ENCODE measurements at places on chromosomes 11 and 22.

DNA sequence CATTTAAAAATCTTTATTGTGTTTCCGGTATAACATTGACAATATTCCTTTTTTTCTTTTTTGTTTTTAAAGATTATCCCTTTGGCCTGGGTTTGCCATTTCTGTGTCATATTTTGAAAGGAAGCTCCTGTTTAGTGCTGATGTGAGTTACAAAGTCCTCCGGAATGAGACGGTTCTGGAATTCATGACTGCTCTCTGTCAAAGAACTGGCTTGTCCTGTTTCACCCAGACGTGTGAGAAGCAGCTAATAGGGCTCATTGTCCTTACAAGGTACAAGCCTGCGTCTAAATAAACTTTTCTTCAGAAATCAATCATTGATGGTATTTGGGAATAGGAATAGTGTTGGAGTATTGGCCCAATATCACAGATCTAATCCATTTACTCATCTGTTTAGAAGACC lies 19.8 kb downstream of the PIWIL4 start:
- DNase-seq, result no peak

GRCh38 chr11:8097926-8098325 lies 16.9 kb downstream of the TUB start:
- no peak for DNase-seq

GRCh38 chr11:8910649-8911026 lies 351 bp upstream of the AKIP1 start:
- DNase-seq, result no peak

GRCh38 chr11:17538731-17539130 lies 5.5 kb downstream of the USH1C start:
- no peak for DNase-seq

DNA sequence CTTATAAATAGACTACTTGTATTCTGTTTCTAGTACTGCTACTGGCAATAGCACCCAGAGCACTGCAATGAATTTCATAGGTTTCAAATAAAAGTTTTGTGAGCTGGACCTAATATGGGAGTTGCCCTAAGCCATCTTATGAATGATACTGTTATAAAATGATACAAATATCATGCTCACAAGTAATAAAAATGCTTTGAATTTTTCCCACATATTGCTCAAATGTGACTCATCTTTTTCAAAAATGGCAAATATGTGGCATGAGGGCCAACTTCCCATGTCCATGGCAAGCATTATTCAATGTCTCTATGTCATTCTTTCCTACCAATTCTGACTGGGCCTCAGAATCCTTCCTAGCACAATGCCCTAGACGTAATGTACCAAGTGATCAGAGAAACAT lies 137.6 kb downstream of the TRPC6 start:
- no peak for DNase-seq
